ENCODE measurements at places on chromosomes 1 and 21.

- DNase-seq = no peak
These were observed 15.4 kb downstream of the EFNA3 start for GRCh38 chr1:155093911-155094621.

DNA sequence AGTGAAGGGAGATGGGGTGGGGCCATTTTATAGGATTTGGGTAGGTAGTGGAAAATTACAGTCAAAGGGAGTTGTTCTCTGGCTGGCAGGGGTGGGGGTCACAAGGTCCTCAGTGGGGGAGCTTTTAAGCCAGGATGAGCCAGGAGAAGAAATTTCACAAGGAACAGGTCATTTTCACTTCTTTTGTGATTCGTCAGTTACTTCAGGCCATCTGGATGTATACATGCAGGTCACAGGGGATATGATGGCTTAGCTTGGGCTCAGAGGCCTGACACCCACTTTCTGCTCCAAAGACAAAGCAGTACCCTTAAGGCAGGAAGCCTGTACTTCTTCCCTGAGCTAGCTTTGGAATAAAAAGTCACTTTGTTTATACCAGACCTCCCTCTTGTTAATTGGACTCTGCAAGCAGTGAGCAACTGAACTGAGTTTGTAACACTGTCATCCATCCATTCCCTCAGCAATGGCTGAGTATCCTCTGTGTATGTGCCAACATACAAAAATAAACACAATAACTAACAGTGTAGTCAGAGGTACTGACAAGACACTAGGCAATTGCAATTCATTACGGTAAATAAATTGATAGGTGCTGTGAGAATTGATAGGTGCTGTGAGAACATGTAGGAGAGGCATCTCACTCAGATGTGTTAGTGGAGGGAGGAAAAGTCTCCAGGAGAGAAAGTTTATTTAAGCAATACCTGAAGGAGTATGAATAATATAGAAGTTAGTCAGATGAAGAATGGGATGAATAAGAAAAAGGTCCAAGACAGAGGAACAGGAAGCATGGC lies 14.7 kb upstream of the RGS2 start:
- no peak for DNase-seq

GRCh38 chr1:218811497-218811896 lies 362.2 kb upstream of the LYPLAL1 start:
- no peak for DNase-seq

DNA sequence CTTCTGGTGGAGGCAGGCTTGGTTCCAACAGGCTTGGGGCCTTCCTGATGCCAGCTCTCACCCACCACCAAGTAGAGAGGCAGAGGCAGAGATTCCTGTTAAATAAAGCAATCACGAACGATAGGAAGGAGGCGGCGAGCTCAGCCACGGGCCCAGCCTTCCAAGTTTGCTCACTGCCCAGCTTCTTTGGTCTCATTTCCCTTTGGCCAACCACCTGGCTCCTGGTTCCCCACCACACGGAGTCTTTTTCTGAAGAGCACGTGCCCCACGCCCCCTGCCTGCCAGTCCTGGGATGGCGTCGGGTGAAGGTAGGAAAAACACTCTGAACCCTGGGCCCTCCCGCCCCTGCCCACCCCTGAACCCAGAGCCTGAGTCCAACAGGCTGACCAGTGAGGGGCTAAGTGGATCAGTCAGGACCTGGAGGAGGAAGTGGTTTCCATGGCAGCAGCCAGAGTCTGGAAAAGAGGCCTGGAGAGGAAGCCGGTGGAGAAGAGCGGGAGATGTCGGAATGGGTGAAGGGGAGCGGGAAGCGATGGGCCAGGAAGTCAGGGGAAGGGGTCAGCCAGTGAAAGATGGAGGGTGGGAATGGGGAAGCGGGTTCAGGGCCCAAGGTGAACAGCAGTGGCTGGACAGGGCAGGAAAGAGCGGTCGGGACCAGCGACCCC lies 158.2 kb upstream of the KLHDC7A start:
- no peak for DNase-seq

DNA sequence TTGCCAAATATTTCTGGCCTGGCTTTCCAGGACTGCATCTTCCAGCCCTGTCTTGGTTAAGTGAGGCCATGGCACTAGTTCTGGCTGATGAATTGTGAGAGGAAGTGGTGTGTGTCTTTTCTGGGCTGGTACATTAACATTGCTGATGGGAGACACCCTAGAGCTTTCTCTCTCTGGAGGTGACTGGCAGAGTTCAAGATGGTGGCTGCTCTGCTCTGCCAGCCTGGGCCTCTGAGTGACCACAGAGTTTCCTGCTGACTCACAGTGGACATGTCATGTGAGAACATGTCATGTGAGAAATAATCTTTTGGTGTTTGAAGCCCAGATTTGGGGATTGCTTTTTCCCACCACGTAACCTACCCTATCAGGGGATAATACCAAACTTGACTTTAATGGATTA lies 218.0 kb upstream of the KIAA0040 start:
- DNase-seq = no peak

- DNase-seq = no peak
These were observed 2.5 kb upstream of the CD160 start for GRCh38 chr1:145716641-145717345.

GRCh38 chr21:45032977-45033710 lies 41.2 kb upstream of the ADARB1 start:
- no peak for DNase-seq

DNA sequence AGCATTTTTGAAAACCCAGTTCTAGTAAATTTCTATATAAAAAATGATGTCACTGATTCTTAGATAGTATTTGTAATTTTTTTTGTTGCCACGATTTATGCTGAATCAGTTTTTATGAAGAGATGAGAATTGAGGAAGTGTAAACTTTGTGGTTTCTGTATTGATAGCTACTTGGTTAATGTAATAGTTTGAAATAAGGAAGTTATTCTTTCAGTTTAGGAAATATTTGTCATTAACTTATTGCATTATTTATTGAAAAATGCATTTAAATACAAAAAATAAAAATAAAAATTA lies 97.8 kb downstream of the ZFYVE9 start:
- no peak for DNase-seq

DNA sequence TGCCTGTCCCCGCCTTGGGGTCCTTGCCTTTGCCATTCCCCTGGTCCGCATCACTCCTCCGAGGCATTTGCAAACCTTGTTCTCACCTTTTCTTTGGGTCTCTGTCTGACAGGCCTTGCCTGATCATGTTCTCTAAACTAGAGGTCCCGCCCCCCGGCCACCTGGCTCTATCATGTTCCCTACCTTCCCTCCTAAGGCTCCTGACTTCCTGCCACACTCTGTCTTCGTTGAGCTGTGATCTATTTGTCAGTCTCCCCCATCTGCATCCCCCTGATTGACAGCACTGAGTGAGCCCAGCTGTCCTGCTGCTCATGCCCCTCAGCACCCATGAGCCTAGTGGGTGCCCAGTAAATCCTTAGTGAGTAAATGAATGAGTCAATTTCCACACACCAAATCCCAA lies 22.8 kb downstream of the ERG start:
- no peak for DNase-seq

GRCh38 chr1:173020138-173020750 lies 30.5 kb downstream of the TNFSF18 start:
- DNase-seq = no peak

DNA sequence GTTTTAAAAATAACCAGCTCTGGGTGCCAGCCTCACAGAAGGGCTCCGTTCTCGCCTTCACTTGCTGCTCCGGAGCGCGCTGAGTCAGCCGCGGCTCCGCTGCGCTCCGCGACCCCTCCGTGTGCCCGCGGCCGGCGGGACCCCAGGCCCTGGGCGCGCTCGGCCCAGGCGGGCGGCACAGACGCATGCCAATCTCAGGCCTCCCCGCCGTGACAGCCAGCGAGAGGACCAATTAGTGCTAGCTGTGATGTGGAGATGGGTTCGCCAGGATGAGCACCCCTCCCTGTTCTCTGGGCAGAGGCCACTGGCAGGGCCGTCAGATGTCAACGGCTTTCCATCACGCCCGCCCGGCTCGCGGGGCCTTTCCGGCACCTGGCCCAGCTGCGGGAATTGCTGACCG lies 293.8 kb downstream of the SPATA17 start:
- DNase-seq = no peak

DNA sequence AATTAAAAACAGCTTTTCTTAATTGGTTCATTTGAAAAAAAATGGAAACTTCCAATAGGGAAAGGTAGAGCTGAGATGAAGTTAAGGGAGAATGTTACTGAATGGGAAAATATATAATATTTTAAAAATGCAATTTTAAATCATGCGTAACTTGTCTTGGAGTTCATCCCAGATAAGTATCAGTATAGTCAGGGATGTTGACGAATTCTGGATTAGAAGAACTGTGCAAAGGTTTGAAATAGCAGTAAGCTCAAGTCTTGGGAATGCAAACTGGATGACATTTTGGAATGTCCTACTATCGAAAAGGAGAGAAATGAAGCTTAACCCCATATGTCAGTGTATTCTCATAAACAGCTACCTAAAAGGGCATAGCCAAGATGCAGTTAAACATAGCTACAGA lies 4.0 kb upstream of the ST6GALNAC3 start:
- no peak for DNase-seq

DNA sequence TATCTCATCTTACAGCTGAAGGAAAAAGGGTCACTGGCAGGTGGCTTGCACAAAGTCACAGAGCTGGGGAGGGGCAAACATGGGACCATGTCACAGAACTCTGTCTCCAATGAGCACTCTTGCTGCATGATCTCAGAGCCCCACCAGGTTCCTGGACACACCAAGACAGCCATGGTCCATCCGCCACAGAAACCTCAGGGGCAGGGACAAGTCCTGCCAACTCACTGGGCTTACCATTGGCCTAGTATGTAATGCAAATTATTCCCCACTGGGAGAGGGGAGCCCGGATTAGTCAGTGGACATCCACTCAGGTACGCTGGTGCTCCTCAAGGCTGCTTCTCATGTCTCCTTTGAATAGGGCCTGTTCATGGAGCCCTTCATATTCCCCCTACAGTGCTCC lies 14.2 kb downstream of the S100A7A start:
- no peak for DNase-seq

- DNase-seq = no peak
These were observed 15.8 kb downstream of the CDA start for GRCh38 chr1:20604678-20605077.

- no peak for DNase-seq
These were observed 51.1 kb downstream of the CSMD2 start for GRCh38 chr1:34113887-34114286.
